Stimulated activated CD8-positive, alpha-beta memory T cell treated with anti-CD3 and anti-CD28 coated beads, Interleukin-4, amount 100 ng/mL, for 1 hour (primary cell): ENCODE measurements at places on chromosomes 6 and 20.
A peak's percentile ranks its signal among the peaks of the same experiment; 100 is the strongest.

DNA sequence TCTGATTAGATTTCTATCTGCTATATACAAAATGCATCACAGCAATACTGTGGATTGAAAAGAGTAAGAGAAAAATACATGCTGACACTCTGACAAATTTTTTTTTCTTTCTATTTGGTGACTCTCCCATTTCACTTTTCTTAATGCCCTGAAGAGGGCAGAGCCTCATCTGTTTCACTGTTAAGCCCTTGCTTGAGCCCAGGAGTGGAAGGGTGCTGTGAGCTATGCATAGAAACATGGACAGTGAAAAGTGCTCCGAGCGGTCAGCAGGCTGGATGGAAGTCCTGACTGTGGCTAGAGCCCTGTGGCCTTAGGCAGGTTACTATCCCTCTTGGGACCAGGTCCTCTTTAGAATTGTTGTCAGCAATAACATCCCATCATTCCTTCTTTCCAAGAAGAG lies 17.4 kb upstream of the CSE1L start:
- DNase-seq = no peak

GRCh38 chr6:106631346-106631745 lies 2.0 kb downstream of the QRSL1 start:
- no peak for DNase-seq

- DNase-seq = no peak
These were observed 1.3 kb downstream of the PHACTR2 start for GRCh38 chr6:143679041-143679440.

DNA sequence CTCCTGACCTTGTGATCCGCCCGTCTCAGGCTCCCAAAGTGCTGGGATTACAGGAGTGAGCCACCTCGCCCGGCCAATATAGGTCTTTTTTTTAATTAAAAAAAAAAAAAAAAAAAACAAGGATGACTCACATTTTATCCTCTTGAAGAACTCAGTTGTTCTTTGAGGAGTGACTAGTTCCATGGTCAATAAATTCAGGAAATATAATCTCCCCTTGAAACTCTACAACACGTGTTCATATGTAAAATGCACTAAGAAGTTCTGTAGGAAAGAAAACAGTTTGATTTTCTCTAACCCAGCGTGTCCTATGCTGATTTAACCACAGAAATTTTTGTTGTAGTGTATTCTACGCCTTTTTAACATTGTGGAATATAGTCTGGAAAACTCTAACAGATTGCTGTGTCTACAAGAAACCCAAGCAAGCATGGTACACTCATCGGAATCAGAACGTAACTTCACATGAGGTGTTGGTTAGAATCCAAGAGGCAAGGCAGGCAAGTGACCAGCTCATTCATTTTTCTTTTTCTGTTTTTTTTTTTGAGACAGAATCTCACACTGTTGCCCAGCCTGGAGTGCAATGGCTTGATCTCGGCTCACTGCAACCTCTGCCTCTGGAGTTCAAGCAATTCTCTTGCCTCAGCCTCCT lies 79.0 kb upstream of the ZNF217 start:
- no peak for DNase-seq

DNA sequence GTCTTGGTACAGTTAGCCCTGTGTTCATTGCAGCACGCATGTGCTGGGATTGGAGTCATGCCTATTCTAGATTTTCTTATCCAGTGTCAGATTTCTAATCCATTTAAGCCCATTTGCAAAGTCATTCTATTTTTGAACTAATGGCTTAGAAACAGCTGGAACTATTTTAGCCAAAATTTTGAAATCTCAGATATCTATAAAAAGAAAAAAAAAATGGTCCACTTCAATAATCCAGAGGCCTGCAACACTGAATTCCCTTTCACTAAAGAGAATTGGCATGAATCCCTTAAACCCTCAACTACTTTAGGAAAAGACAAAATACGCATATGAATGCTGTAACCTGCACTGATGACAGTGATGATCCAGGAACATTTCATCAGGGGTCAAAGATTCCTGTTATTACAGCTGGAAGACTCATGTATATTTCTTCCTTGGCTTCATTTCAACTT lies 1.5 kb downstream of the COL21A1 start:
- no peak for DNase-seq

DNA sequence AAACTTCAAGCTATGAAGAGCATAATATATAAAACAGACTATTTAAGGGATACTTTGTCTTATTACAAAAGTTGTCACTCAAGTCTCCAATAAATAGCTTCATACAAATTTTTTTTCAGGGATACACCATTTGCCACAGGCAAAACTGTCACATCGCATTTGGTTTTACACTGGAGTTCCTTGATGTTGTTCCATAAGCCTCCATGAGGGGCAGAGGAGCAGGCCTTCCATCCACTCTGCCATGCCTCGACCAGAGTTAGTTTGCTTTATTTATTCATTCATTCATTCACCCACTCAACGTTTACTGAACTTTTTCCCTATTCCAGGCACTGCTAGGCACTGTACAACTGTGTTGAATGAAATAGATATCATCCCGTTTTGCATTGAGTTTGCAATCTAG lies 246.6 kb downstream of the PHF3 start:
- no peak for DNase-seq

GRCh38 chr6:53437557-53438202 lies 88.9 kb upstream of the ELOVL5 start:
- no peak for DNase-seq

GRCh38 chr6:159107451-159108260 lies 61.5 kb upstream of the FNDC1 start:
- peak; percentile 55 for DNase-seq

- DNase-seq = no peak
These were observed 747 bp upstream of the TXNDC5 start for GRCh38 chr6:7911345-7911725.

- DNase-seq = no peak
These were observed 56.2 kb downstream of the SLC22A2 start for GRCh38 chr6:160202411-160202810.
